ENCODE measurements at places on chromosomes 13 and 19.

- no peak for DNase-seq
Observed at GRCh38 chr13:51800486-51800885, 3.5 kb downstream of the DHRS12 start.

- DNase-seq: no peak
Observed at GRCh38 chr13:43546251-43546650, 240.5 kb downstream of the ENOX1 start.

DNA sequence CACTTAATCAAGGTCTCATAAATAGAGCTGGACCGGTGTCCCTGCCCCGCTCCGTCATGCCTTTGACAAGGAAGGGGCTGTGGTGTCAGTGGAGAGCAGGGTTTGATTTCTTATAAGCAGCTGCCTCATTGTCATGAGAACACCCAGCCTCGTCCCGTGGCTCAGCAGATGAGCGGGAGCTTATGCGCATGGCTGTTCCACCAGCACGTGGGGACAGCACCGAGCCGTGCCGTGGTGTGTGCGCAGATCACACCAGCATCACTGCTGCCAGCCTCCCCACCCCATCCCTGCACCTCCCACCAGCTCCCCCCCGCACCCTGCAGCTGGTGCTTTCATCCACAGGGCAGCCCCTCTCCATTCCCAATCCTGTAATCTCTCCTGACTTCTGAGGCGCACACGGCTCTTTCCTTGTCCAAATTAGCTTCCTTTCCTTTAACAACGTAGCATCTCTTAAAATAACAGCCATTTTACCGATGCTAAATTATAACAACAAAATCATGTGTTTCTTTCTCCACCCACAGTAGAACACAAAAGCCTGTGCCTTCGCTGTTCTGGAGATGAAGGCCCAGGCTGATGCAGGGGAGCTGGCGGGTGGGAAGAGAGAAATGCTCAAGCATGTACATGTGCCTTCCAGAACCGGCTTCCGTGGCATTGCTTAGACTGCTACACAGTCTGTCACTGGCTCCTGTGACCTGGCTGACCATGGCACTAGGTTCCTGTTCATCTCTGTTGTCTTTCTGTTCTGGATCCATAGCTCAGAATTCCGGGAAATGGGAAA is 96.8 kb downstream of the RAB20 start:
- no peak for DNase-seq

GRCh38 chr19:16038196-16038695 is 38.0 kb upstream of the TPM4 start:
- no peak for DNase-seq

GRCh38 chr13:79917628-79918027 is 423.3 kb downstream of the SPRY2 start:
- no peak for DNase-seq

DNA sequence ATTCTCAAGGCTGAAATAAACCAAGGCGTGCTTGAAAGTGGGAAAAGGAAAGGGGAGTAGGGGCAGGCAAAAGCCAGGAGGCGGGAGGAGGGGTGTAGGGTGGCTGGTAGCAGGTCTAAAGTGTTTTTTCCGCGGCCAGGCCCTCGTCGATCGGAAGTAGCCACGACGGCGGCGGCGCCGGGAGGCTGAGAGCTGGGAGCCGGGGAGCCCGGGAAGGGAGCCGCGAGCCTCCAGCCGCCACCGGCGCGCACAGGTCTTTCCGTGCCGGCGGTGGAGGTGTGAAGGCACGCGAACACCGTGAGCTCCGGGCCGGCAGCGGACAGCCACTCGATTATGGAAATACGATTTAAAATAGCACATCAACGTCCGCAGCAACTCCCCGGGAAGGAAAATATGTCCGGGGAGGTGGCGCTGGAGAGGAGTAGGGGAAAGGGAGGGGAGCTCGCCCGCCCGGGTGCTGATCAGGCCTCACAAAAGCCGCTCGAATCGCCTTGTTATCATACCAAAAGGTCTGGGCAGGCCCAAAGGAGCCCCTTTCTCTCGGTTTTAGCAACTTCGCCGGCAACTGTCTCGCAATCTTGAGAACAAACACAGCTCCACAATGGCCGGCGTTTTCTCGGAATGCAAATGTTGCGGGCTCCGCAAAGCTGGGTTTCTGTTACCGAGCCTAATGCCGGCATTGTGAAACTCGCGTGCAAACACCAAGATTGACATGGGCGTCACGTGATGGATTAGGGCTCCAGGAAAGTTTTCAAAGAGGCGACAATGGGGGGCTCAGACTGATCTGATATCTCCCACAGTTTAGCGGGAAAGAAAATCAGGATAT is 2.9 kb upstream of the PCDH8 start:
- no peak for DNase-seq

- DNase-seq: no peak
Observed at GRCh38 chr13:30806784-30807183, 71.4 kb downstream of the ALOX5AP start.

GRCh38 chr13:100068133-100068931 is 20.6 kb upstream of the PCCA start:
- no peak for DNase-seq

DNA sequence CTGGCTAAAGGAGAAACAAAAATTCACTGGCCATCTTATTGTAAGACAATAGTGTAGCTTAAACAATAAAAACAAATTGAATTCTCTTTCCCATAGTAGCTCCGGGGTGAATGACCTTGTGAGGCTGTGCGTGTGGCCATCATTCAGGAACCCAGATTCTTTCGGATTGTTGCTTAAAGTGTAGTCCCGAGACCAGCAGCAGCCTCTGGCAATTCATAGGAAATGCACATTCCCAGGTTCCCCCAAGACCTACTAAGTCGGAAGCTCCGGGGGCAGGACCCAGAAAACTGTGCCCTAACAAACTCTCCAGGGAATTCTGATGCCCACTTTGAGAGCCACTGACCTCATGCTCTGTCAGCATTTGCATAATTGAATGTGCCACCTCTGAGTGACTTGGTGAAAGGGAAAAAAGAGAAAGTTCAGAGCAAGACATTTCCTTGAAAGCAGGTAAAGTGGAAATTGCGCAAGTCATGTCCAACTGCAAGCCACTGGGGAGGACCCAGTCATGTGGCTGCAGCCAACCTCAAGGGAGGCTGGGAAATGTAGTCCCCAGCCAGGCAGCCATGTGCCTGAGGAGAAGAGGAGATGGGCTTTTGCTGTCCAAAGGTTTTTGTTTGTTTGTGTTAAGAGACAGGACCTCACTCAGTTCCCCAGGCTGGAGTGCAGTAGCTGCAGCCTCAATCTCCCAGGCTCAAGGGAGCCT is 50.7 kb upstream of the PNMA8B start:
- no peak for DNase-seq

DNA sequence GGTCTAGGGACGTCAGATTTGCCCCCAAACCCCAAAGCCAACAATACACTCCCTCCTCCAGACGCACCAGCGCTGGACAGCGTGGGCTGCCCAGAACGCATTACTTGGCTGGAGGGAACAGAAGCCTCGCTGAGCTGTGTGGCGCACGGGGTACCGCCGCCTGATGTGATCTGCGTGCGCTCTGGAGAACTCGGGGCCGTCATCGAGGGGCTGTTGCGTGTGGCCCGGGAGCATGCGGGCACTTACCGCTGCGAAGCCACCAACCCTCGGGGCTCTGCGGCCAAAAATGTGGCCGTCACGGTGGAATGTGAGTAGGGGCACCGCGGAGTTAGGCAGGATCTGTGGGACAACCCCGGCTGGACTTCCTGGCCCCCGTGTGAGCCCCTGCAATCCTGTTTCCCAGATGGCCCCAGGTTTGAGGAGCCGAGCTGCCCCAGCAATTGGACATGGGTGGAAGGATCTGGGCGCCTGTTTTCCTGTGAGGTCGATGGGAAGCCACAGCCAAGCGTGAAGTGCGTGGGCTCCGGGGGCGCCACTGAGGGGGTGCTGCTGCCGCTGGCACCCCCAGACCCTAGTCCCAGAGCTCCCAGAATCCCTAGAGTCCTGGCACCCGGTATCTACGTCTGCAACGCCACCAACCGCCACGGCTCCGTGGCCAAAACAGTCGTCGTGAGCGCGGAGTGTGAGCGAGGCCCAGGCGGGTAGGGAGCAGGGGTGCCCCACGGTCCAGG is 4.0 kb downstream of the ICAM5 start:
- no peak for DNase-seq

- no peak for DNase-seq
Observed at GRCh38 chr13:46535825-46536224, 17.1 kb upstream of the LRCH1 start.

- peak; percentile 74 for DNase-seq
Observed at GRCh38 chr13:45162821-45163220, 38.0 kb downstream of the KCTD4 start.

- DNase-seq: no peak
Observed at GRCh38 chr13:76929851-76930374, 18.4 kb upstream of the ACOD1 start.

Measured in retinal pigment epithelial cell (primary cell).